H9 (cell line): ENCODE measurements at places on chromosomes 4 and X.

DNA sequence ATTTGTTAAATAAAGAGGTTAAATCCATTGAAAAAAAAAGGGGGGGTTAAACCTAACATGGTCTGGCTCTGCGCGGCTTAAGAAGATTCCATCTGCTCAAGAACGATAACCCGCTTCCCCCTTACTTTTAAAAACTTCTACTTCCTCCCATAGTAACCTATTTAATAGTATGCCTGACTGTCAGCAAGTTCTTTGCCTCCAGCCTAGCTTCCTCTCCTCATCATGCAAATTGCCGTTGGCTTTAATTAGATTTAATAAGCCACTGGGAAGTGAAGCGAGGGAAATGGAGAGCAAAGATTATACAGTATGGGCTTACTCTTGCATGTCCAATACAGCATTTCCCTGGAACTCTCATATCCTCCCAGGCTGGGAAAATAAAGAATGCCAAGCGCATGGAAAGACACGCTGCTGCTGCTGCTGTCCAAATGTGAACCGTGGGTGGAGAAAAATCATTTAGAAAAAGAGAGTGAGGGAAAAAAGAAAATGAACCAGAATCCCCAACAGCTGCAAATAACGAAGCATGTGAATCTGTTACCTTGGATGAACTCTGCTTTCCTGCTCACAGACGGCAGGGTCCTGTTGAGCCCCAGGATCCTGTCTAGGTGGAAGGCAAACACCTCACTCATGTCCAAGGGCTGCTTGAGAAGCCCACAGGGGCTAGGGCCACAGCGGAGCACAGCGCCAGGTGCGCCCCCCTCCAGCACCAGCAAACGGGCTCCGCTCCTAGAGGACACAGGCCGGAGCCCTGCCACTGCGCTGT is 2.7 kb downstream of the GASK1B start:
- DNase-seq = no peak

DNA sequence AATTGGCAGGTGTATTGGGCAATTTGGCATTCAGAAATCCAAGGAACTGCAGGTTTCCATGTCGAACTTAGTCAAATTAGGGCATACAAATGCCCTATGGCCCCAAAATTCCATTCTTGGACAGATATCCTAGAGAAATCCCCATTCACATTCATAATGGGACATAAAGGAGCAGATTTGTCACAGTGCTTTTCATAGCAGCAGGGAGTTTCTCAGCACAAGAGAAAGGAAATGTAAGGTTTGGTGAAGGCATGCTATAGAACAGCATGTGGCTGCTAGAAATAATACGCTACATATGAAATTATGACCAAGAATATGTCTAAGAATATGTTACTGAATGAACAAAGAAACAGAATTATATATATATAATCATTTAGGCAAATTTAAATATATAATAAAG is 437.5 kb upstream of the BOD1L1 start:
- no peak for DNase-seq

DNA sequence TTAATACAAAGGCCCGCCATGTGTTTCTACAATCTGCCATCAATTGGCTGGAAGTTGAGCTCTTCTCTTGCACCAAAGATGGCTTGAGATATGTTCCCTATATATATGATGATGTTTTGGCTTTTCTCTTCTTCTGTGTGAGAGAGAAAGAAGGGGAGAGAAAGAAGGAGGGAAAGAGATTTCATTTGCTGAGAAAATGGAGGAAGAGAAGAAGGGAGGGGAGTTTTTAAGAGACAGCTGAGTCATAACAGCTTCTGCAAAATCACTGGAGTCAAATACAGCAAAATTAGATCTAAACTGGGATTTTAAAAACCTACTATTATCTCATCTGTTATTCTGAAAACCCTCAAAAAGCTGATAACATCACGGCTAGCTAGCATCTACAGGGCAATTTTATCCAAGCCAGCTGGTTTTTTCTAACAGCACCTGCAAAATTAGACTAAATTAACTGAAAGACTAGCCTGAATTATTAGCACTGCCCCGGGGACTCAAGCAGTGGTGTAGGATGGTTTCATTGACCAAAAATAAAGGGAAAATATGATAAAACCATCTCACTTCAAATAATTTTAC is 647.6 kb upstream of the ACTRT1 start:
- DNase-seq = no peak

DNA sequence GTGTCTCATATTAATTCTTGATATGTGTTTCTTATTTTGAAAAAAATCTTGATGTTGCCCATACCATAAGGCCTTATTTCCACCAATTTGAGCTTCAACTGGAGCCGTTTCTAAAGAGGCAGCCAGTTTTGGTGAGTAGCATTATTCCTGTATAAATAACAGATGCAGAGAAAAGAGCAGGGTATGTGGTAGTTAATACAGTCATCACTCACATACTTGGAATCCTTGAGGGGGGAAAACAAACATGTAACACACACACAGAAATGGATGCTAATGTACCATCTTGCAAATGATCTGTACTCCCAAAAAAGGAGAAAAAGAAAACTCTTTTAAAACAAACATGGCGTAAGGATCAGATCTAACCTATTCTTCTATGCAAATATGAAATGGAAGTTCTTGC is 389.7 kb downstream of the GPM6A start:
- no peak for DNase-seq

DNA sequence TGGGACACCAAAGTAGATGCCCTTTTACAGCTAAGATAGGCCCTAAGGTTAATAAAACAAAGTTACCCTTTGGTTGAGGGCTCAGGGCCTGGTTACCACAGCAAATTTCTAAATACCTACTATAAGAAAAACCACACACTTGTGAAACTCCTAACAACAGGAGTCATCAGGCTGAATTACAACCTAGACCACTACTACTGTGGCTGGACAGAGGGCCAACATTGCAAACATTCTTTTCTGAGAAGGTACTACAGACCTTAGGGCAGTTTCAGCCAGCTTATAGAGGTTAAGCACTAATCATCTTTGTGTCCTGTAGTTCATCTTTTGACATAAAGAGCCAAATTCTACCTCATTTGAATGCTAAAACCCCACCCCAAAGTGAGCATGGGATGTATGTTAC is 504.0 kb downstream of the RAPGEF2 start:
- DNase-seq = no peak

DNA sequence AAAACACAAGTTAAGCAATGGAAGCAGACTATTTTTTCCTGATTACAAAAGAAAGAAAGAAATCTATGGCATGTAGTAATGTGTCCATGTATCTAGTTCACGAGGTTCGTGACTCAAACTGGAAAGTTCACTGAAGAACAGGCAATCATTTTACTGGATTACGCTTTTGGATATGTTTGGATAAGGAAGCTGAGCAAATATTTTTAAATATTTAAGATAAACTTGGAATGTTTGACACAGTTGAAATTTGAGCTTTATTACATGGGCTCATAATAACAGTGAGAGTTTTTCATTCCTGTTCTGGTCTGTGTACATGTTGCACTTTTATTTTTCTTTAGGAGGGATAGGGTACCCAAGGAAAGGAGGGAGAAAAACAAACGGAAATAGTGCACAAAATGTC is 244.2 kb upstream of the GK2 start:
- DNase-seq = no peak

DNA sequence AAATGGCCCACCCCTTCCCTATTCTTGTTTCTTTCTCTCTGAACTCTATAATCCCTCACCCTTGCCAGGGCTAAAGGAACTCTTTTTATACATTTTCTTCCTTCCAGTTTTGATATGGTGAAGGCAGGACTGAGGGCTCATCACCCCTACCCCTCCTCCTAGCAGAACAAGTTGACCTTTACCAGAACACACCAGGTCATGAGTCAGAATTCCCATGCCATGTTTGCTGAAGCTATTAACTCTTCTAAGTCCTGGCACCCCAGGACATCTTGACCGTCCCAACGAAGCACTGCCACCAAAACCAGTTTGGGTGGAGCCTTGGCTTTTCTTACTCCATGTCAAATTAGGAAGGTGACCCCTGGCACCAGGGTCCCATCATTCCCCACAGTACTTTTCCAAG is 57.5 kb upstream of the DYNLT3 start:
- DNase-seq = no peak

DNA sequence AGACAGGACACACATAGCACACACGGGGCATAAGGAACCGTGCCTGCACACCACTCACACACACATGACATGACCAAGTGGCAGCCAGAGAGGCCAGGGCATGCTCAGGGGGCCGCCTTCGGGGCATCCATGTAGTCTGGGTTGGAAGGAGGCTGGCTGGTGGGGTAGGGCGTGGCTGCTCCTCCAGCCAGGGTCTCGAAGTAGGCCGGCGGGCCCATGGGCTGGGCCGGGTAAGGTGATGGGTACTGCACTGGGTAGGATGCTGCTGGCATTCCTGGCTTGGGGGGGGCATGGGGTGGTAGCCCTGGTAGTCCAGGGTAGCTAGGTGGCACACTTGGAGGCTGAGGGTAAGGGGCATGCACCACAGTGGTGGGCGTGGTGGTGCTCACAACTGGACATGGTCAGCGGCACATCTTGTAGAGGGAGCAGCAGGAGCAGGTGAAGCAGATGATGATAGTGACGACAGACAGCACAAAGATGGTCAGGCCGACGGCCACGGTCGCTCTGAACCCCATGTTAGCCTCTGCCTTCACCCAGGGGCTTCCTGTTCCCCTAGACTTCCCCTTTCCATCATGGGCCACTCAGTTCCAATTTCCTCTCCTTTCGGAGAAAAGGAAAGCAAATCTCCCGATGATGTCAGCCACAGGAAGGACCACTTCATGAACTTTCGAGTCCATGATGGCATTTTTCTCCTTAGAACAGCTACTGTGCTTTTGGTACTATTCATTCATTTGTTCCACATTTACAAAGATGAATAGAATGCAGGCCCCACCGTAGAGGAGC is 10.9 kb upstream of the DDX3X start:
- DNase-seq = no peak

DNA sequence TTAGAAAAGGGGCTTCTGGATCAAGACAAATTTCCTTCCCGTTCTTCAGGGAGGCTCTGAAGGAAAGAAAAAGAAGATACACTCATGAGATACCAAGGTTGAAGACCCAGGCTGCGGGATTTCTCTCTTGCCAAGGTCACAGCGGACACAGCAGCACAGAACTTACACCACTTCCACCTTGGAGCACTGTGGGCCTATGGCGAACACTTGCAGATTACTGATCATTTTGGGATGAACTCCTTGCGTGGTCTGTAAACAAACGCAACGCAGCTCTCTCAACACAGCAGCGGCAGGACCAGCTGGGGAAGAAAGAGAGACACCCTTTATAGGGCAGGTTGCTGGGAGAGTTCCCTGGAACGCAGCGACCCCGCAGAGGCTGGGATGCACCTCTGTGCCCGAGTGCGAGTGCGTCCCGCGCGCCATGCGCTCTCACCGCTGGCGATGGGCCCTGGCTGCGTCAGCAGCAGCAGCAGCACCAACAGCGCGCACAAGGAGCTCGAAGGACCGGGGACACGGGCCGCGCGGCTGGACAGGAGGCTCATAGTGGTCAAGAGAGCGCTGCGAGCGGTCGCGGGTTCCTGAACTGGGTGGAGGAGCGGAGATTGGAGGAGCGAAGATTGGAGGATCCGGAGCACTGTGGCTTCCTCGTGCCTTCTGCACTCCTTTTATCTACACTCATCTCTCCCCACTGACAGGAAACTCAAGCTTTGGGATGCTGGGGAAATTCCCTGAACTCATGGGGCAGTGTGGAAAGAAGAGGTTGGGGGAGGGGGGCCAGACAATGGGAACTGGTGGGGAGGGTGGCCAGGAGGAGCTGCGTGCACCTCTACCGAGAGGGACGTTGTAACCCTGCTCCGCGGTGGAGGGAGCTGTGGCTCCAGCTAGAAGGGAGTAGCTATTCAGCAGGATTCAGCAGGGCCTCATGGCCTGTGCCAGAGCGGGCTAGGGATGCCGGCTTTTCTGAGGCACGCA is at the start of gene CXCL5:
Gene CXCL5, minus strand, starts transcription at position 638 of the 972 bp plus-strand sequence. Its CDS starts 96 bp downstream, at position 542.
- DNase-seq = peak; percentile 85

DNA sequence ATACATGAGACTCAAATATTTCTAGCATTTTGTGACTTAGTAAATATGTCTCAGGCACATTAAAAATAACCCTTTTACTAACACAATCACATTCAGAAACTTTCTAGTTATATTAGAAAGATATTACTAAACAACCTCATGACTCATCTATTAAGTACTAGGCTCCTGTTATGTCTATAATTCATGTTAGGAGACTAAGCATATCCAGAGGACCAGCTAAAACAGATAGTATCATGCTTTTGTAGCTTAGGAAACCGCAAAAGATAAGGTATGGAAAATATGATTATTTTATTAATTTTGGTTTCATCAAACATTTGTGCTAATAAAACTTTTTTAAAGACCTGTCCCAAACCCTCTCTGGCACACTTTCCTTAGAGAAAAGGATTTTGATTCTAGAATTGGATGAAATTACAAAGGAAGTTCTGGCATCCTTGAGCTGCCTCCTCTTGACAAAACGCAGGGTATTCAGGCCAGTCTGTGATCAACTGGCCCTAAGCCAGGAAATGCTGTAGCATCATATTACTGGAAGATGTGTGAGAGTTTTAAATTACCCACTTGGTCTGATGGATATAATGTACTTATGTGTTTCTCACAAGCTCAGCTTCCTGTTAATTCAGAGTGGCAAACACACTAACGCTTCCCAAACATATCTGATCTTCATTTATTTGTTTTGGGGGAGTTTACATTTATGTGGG is 60.4 kb downstream of the NRK start:
- DNase-seq = no peak

DNA sequence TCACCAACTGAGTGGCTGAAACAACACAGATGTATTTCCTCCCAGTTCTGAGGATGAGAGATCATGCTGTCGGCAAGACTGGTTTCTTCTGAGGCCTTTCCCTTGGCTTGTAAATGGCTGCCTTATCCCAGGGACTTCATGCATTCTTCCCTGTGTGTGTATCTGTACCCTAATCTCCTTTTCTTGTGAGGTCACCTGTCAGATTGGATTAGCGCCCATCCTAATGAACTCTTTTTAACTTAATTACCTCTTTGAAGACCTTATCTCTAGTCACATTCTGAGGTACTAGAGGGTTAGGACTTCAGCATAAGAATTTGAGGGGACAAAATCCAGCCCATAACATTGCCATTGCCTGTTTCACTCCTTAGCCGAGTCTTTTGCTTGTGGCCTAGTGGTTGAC is 59.5 kb upstream of the TMEM150C start:
- DNase-seq = no peak

DNA sequence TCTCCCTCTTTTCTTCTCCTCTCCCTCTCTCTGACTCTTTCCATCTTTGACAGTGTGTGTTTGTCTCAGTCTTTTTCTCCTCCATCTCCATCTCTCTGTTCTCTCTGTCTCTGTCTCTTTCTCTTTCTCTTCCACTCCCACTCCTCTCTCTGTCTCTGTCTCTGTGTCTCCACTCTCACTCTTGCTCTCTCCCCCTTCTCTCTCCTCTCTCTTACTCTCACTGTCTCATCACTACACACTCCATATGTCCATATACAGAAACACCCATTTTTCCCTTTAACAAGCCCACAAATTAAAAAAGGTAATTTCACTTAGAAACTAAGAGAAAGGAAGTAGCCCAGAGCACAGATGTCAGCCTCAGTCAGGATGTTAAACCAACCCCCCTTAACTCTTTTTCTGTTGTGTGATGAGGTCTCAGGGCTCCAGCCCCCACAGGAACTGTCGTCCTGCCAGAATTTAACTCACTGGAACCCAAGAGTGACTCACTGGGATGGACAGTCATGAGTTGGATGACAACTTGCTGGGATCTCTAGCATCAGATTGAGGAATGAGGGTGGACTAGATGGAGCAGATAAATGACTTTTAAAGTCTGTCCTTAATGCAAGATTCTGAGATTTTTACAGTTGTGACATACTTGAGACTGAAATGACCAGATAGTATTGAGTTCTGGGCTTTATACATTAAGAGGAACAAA is 27.5 kb downstream of the OTUD6A start:
- no peak for DNase-seq

GRCh38 chrX:136687457-136687856 is 39.5 kb downstream of the CD40LG start:
- no peak for DNase-seq

- no peak for DNase-seq
These were observed 32.1 kb downstream of the HUWE1 start for GRCh38 chrX:53654376-53654775.
